ENCODE measurements at places on chromosomes 2 and 18.

GRCh38 chr2:241008711-241009121, 10.3 kb downstream of the SNED1 start:
- DNase-seq, result peak; percentile 3

DNA sequence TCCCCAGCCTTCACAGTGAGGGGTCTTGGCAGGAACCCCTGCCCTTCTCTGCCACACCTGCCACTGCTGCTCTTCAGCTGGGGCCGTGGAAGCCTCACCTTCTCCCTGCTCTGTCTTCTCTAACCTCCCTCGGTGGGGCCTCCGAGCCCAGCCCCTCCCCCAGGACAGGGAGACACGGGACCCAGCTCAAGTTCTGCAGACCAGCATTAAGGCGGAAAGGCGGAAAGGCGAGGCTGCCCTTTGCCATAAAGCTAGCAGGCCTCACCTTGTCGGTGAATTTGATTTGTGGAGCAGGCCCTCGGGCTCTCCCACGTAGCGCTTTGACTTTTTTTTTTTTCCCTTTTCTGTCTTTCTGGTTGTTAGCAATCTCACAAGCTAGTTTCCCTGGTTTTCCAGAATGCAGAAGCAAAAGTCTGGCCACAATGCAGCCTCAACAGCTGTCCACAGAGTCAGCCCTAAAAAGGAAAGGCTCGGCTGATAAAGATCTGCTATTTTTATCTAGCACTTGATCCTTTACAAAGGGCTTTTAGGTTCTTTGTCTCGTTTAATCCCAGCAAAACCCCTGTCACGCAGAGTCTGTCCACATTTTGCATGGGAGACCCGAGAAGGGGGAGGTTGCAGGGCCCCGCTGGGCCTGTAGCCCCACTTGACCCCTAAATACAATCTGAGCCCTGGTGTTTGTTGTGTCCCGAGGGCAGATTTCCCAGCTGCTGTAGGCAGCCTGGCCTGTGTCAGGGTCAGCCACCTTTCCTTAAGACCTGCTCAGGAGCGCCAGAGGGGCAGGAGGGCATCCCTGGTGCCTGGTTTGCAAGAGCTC, 6.0 kb downstream of the ITM2C start:
- no peak for DNase-seq

DNA sequence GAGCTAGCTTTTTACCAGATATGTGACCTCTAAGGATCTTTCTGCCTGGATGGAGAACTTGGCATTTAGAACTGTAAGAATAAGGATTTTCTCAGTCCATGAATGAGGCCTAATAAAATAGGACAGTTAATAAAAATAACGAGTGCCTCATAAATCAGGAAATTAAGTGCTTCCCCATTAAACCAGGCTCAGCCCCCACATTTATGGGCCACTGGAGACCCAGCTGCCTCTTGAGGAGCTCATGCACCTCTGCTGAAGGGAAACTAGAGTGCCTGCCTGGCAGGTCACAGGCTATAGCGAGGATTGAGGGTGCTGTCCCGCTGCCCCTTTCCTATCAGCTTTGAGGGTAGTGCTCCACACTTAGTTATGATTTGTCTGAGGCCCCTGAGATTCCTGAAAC, 158.0 kb downstream of the ALK start:
- DNase-seq, result no peak

GRCh38 chr2:29130295-29130694, 15.1 kb downstream of the CLIP4 start:
- peak; percentile 17 for DNase-seq

- no peak for DNase-seq
Observed at GRCh38 chr2:44351088-44351487, 10.2 kb downstream of the PREPL start.

DNA sequence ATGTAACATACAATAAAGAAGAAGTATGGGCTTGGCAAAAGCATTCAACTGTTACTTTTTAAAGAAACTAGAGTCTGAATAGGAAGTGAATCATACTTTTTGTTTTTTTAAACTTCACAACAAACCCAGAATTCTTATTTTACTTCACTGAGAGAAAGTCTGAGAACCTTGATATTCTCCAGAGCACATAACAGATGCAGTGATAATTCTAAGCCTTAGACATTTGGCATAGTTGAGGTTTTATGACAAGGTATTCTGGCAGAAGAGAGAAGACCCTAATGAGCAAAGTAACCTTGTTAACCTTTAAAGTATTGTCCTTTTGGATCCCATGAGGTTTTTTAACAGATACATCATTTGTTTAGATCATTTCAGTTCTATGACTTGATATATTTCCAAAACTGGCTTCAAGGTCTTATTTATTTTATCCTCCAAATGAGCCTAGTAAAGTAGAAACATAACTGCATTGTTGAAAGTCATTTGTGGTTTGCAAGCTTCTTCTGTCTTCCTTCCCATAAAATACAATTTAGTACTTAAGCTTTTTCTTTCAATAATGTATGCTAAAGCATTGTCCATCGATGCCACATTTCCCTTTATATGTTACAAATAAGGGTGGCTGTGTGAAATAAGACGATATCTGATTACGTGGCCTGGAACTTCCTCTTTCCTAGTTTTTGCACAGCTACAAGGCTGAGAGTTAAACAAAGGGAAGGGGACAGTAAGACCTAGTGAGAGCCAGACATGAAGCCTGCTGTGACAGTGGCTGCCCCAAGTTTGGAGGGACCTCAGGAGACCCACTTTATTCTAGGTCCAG, 86.1 kb upstream of the ITPRID2 start:
- no peak for DNase-seq

DNA sequence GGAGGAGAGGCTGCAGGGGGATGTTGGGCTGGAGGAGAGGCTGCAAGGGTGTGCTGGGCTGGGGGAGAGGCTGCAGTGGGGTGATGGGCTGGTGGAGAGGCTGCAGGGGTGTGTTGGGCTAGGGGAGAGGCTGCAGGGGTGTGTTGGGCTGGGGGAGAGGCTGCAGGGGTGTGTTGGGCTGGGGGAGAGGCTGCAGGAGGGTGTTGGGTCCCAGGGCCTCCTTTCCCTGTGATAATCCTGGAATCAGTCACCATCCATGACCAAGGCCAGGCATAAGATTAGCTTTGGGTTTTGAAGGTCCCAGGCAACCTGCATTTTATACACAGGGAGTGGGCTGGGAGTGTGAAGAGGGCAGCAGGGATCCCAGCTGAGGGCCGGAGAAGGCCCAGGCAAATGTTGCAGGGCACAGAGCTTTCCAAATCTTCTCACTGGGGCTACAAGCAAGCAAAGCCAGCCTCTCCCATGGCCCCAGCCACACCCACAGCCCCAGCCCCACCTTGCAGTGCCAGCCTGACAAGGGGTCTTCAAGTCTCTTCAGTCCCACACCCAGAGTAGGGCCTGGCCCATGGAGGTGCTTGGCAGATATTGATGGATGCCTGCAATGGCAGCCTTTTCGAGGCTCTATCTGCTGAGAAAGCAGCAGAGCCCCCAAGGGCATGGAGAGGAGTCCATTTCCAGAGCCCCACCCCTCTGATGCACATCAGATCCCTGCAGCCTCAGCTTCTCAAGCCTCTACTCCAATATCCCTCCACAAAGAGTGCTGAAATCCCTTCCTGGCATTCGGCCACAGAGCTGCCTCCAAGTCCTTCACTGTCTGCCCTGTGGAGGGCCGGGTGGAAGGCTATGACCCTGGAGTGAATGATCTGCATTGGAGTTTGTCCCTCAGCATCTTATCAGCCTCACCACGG, 50.3 kb upstream of the GLI2 start:
- DNase-seq, result no peak

DNA sequence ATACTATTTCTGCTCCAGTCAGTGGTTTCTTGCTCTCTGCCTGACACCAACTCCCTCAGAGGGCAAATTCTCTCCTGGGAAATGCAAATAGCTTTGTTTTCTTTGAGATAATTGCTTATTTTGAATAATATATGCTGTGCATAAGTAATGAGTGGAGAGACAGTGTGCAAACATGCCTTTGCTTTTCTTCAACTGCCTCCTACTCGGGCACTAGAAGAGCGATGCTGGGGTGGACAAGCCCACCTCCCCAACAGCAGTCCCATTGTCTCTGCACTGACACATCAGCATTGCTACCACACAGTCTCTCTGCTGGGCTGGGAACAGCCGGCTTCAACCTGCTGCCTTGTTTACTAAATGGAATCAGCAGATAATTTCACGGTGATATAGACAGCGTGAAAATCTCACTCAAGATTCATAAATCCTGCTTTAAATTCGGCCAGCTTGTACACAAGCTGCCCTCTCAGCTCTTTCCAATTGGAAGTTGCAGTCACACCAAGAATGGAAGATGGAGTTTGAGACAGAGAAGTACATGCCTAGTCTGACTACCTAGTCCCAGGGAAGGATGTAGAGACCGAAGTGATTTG, 694.5 kb downstream of the TDRD15 start:
- no peak for DNase-seq

- no peak for DNase-seq
Observed at GRCh38 chr2:159713631-159714246, 1.4 kb downstream of the MARCHF7 start.

DNA sequence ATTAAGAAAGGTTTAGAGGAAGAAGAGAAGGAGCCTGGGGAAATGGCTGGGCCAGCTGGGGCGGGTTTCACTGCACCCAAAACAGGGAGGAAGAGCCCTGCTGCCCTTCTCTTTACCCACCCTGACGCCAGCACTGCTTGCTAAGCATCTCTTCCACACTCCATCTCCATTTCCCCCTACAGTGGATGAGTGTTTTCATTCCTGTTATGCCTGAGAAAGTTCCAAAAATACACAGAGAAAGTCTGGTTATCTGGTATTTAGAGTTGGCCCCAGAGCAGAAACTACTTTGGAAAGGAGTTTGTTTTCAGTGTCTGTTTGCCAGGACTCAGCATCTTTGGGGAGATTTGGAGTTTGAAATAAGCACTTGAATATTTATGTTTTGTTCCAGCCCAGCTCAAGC, 451.0 kb downstream of the SLC4A3 start:
- DNase-seq, result no peak

DNA sequence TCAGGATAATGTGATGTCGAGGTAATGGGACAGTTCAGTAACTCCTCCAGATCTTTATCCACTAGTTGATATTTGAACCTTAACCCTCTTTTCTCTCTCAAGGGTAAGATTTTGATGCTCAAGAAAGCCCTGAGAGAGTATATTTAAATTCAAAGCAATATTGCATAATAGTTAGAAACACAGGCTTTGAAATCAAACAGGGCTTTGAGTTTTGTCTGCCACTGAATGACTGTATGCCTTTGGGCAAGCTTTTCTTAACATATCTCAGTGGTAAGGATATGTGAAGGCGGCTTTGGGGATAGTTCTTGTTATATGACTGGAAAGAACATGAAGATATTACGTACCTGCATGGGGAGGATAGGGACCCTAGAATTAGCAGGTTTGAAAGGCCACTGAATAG, 11.1 kb downstream of the ITPRID2 start:
- no peak for DNase-seq

- DNase-seq, result no peak
Observed at GRCh38 chr2:97994476-97994875, 1.3 kb downstream of the TMEM131 start.

DNA sequence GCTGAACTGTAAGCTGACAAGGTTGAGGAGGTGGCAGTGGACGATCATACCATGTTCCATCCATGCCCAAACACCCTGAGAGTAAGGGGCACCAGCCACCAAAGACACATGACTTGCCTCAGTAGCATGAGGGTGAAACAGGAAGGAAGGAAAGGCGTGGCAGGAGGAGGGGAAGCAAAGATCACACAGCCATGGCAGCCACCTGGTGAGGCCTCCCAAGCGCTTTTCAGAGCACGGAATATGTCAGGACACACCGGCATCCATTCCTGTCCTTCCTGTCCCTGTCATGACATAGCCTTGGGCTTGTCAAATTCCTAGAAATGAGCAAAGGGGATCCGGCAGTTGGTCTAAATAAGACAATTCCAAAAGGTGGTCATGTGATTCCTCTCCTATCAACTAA, 118.7 kb downstream of the MYO5B start:
- no peak for DNase-seq

DNA sequence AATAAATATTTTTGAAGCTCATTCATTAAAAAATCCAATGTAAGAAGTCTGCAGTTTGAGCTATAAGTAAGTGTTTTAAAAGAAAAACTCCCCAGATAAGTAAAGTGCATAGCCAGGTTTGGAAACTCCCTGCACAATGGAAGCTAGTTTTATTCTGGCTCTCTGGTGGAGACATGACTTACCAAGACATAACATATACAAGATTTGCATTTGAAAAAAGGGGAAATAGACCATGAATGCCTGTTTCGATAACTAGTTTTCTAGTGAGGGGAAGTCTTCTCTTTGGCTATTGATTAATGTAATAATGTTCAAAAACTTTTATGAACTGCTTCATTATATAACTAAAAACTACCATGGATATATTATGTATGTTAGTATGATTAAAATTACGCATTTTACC, 435.2 kb downstream of the ARHGAP15 start:
- DNase-seq, result no peak

- no peak for DNase-seq
Observed at GRCh38 chr2:16620590-16620989, 45.0 kb downstream of the CYRIA start.

- DNase-seq, result no peak
Observed at GRCh38 chr2:221822416-221822815, 250.3 kb upstream of the EPHA4 start.

GRCh38 chr2:241039416-241039815, 41.0 kb downstream of the SNED1 start:
- no peak for DNase-seq

- DNase-seq, result peak; percentile 33
Observed at GRCh38 chr2:105744909-105745853, at the start of gene NCK2. NCK2 (plus strand) TSS chr2:105744912; CDS start chr2:105855064, 110,152 bp downstream.

DNA sequence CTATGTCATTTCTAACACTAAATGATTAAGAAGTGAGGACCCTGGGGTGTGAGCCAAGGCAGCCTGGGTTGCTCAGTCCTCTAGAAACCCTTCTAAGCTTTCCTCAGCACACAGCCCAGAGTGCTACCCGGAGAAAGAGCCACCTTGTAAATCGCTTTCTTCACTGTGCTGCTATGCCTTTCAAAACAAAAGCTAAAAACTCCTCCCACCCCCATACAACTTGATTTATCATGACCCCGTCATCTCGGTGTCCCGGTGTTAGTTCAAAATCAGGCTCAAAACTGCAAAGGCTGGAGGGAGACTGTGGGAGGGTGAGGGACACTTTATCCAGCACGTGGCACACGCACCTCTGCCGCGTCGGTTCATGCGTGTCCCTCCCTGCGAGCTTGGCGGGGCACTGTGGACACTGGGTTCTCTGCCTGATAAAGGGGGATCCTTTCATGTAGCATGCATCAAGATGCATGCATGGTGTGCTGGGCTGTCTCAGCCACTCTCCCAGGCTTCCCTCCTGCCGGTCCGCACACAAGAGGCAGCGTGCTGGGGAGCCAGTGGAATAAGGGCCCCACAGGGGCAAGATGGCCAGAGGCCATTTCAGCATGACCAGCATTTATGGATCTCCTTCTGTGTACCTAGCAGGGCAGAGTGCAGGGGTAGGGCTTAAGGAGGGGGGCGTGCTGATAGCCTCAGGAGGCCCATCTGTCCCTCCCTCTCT, 170.4 kb downstream of the SMAD7 start:
- no peak for DNase-seq

Data from activated CD4-positive, alpha-beta T cell treated with anti-CD3 and anti-CD28 coated beads, Interleukin-2, amount 10 ng/mL, durations not matched to agents 7 days and 5 days (primary cell).